ENCODE measurements at places on chromosomes 12 and 14. TPM values are rescaled to one million over a fixed set of nuclear protein-coding genes. Genes with fewer than 3 reads are reported as not detected.
A peak's percentile ranks its signal among the peaks of the same experiment; 100 is the strongest.

Gene KIF5A
- total RNA-seq = 1.6 TPM

Gene KRT73
- 0.60 TPM for total RNA-seq

Gene PTCSC3
- not detected for total RNA-seq

DNA sequence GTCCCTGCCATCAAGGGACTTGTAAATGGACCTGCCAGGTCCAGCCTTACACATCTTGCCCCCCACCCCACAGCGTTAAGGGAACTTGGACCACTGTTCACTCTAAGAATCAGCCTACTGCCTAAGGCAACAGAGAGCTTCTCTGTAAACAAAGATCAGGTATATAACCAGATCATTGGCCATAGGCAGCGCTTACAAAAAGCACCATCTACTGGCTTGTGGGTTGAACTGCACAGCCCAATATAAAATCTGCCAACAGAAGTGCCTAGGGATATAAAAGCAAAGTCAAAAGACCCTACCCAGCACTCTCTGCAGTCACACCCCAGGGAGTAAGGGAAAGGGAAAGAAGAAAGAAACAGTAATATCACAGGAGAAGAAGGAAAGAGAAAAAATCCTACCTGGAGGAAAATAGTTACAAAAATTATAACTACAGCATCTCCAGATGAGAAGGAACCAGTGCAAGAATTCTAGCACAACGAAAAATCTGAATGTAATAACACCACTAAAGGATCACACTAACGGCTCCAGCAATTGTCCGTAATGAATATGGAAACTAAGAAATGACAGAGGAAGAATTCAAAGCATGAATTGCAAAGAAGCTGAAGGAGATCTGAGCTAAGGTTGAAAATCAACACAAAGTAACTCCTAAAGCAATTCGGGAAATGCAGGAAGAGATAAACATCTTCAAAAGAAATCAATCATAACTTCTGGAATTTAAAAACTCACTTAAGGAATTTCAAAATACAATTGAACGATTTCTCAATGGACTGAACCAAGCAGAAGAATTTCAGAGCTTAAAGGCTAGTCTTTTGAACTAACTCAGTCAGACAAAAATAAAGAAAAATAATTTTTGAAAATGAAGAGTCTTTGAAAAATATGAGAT is 95.2 kb upstream of the PCED1B start:
- no peak overlapping the region for H3K4me3 ChIP-seq
- DNase-seq = peak; percentile 27
- no peak overlapping the region for H3K27ac ChIP-seq

- no peak overlapping the region for H3K27ac ChIP-seq
- H3K4me1 ChIP-seq = no peaks in the 10 kb centered on the region
- no peaks in the 10 kb centered on the region for H3K27me3 ChIP-seq
- no peak for DNase-seq
Measured at GRCh38 chr12:17371491-17372215, 718.3 kb downstream of the RERGL start.

GRCh38 chr12:79547044-79547734 is 143.6 kb downstream of the PAWR start:
- no peak overlapping the region for H3K4me3 ChIP-seq
- no peaks in the 10 kb centered on the region for H3K27me3 ChIP-seq
- no peaks in the 10 kb centered on the region for H3K36me3 ChIP-seq
- no peaks in the 10 kb centered on the region for H3K4me1 ChIP-seq
- no peak overlapping the region for H3K27ac ChIP-seq

DNA sequence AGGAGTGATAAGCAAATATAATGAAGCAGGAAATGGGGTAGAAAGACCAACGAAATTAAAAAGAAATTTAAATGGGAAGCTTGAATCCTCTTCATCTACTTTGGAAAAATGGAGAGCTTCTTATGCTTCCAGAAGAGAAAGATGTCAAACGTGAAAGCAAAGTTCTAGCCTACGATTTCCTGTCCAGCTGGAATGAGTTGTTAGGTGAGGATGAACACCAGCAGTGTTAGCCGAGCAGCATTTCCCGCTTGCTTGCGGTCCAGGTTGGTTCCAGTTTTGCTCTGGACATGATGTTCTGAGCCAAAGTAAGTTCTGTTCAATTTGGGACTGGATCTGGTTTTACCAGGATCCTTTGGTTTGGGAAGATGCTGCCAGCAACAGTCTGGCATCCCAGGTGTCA is 78.9 kb downstream of the DACT1 start:
- H3K27me3 ChIP-seq = peaks cover 5% of the 10 kb centered on the region
- H3K27ac ChIP-seq = no peak overlapping the region
- H3K4me3 ChIP-seq = no peak overlapping the region
- no peaks in the 10 kb centered on the region for H3K4me1 ChIP-seq
- H3K36me3 ChIP-seq = no peaks in the 10 kb centered on the region

DNA sequence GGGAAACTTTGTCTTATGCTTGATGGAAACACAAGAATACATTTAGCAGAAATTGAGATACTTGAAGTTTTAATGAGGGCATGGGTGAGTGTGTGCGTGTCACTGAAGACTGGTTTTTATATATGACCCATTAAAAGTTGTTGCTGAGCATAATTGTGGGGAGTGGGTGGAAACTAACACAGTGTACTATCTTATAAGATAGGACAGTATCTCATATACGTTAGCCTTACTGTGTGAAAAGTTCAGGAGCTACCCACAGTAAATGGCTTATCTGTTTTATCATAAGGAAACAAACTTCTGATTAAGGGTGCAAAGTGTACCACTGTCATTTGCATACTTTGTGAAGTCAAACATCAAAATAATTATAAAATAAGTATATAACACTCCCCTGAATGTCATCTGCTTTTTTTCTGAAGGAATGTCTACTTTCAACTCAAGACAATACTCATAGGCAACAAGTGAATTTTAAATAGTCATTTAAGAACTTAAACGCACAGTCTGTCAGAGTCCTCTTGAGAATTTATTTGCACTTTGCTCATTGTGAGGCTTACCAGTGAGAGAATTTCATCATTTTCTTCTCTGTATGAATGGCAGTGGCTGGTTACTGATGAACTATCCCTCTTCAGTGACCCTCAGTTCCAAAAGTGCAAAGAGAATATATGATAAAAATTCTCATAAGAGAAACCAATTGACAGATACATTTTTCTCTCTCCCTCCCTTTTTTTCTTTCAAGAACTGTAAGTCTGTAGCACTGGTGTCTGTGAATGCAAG is 4.2 kb downstream of the PDE3A start:
- peaks cover 51% of the 10 kb centered on the region for H3K27me3 ChIP-seq
- H3K36me3 ChIP-seq = no peaks in the 10 kb centered on the region
- H3K27ac ChIP-seq = no peak overlapping the region
- peaks cover 9% of the 10 kb centered on the region for H3K4me1 ChIP-seq
- DNase-seq = no peak
